Cardiac muscle cell (in vitro differentiated cells and primary cell): ENCODE measurements at places on chromosomes 6 and 20.

GRCh38 chr6:34152806-34153520 lies 7.1 kb upstream of the GRM4 start:
- no peak for DNase-seq

DNA sequence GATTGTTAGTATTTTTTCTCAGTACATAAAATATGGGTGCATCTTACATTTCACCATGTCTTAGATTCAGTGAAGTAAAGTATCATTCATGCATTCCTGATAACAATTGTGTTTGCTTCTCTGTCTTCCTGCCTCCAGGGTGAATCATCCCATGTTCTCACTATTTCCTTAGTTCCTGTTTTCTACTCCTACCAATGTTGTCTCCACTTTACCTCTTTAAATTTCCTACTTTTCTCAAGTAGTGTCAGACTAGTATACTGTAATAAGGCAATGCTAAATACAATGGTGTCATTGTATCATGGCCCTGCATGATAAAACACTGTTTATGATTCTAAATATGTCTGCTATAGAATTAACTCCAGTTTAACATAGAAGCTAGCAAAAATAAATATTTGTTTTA lies 37.4 kb upstream of the GABRR1 start:
- no peak for DNase-seq

GRCh38 chr6:91268941-91269340 lies 682.1 kb upstream of the MAP3K7 start:
- DNase-seq, result no peak

DNA sequence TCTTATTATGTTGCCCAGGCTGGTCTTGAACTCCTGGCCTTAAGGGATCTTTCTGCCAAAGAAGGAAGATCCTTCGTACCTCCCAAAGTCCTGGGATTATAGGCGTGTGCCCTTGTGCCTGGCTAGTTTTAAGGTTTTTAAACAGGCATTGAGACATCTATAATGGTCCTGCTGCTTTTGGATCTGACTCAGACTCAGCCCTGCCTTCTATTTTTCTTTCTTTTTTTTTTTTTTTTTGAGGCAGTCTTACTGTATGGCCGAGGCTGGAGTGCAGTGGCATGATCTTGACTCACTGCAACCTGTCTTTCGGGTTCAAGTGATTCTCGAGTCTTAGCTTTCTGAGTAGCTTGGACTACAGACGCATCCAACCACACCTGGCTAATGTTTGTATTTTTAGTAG lies 73.7 kb downstream of the PHF20 start:
- no peak for DNase-seq

DNA sequence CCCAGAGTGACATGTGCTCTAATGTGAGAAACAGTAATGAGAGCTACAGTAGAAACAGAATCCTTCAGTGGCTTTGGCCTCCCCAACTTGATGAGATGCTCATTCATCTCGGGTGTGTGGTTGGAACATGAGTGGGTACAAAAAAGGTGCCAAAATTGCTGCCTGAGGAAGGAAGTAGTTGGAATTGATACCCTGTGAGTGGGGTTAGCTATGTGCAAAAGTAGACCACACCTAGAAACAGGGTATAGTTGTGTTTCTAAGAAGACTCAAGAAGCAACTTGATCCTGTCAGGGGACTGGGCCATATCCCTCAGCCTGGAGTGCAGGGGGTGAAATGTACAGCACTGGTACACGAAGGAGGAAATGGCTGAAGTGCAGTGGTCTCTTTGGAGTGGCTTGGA lies 206.4 kb upstream of the SUPT3H start:
- no peak for DNase-seq

- no peak for DNase-seq
Measured at GRCh38 chr6:106509420-106510089, 119.7 kb downstream of the RTN4IP1 start.

GRCh38 chr20:37901654-37902503 lies 1.0 kb upstream of the VSTM2L start:
- DNase-seq, result peak; percentile 73
